ENCODE measurements at places on chromosomes 7 and 10.

DNA sequence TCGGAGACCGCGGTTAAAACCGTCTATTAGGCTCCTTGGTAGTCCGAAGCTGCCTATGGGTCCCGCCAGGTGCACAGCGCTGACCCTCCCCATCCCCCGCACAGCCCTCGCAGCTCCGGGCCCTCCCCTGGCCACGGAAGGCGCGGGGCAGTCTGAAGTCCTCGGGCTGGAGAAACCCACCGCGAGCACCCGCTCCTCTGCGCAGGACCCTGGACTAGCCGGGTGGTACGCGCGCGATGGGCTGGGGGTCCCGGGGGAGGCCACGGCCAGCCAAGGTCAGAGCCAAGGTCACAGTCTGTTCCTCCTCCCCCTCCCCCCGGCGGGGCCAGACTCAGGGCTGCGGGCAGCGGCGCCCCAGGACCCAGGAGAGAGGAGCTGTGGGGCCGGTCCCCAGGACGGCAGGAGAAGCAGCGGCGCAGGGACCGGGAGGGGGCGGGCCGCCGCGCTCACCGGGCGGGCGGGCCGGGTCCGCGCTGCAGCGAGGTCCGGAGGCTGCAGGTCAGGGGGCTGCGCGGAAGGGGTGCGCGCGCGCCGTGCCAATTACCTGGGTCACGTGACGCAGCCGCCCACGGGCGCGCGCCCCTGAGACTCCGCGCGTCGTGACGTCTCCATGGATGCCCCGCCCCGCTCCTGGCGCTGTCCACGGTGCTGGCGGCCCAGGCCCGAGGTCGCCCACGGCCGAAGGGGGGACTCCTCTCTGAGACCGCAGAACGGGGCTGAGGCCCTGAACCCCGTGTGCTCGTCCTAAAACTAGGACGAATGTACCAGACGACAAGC lies at the start of gene OGDHL:
TSS of gene OGDHL (minus strand) at position 535 of the 777 bp plus-strand sequence. CDS start 3,731 bp downstream, outside the sequence.
- peak; percentile 82 for DNase-seq

- no peak for DNase-seq
These were observed 49.5 kb upstream of the FAM180A start for GRCh38 chr7:135798095-135798494.

GRCh38 chr10:124798781-124799180 lies 2.8 kb upstream of the ABRAXAS2 start:
- DNase-seq: no peak

DNA sequence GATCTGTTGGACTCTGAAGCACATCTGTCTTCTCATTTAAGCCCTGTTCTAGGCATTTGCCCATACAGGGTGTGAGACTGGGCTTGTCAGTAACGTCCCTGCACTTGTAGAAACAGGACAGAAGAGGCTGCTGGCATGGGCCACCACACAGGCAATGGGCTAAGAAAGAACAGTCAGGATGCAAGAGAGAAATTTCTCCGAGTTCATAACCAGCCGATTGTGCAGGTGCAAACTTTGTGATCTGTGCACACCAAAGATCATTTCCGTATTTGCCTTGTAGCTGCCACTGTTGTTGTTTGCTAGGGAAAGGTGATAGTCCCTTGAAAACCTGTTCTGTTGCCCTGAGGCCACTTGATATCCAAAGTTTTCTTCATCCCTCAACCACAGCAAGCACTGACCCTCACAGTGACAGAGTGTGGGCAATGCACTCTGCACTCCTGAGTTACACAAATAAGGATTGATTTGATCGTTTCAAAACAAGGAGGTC lies 20.3 kb downstream of the KLF6 start:
- DNase-seq: no peak

GRCh38 chr7:41995632-41996271 lies 241.3 kb downstream of the GLI3 start:
- no peak for DNase-seq

GRCh38 chr10:59991117-59991516 lies 84.8 kb upstream of the CCDC6 start:
- DNase-seq: no peak

DNA sequence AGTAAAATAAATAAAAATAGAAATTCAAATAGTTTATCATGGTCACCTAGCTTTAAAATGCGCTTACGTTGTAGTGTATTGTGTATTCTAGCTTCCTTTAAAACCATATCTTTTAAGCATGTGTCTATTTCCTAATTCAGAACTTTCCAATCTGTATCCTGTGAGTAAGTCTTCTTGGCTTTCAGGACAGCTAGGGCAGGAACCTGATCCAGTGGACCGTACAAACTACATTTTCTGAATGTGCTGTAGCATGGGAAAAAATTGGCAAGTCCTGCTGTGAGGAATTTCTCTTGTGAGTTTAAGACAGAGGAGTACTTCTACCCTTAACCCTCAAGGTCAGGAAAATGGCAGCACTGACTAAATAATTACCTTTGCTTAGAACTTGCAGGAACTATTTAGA lies 12.1 kb downstream of the OPN1SW start:
- no peak for DNase-seq

- DNase-seq: peak; percentile 33
These were observed 34.6 kb downstream of the ADGRA1 start for GRCh38 chr10:133122171-133122935.

Data from right cardiac atrium (tissue), 5 donors.